Left forelimb (tissue), 1 donor: ENCODE measurements at places on chromosomes 13 and 19.

DNA sequence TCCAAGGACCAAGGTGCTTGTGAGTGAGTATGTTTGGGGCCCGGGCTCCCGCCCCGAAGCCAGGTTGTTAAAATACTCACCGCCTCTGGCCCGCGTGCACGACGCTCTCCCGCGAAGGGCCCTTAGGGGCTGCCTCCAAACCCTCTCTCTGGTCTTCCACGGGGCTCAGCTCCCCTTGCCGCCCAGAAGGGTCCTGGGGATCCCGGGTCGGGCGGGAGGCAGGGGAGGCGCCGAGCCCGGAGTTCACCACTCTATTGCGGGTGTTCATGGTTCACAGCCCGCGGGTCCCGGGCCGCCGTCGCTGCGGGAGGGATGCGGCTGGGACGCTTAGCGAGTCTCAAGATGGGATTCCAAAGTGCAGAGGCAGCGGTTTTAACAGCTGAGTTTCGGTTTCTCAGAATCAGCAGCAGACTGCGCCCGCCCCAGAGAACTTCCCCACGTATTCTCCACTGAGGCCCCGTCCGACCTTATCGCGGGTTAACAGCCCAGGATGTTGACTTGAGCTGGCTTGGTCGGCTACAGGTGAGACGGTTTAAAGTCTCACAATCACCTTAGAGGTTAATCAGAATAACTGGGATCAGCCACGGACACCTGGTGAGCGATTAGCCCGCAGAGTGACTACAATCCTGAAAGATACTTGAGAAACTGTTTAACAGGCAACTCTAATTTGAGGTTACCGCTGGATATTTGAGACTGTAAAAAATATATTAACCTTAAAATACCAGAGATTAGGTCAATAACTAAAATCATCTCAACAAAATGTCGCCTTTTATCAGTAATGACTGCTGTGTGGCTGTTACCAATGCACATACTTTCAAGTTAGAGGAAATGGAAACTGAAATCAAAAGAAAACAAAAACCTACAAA is at the start of gene EPSTI1:
TSS of gene EPSTI1 (minus strand) at position 344 of the 866 bp plus-strand sequence. CDS start at position 268, 76 bp downstream.
- DNase-seq, result peak; percentile 78

- no peak for DNase-seq
These were observed 75.1 kb downstream of the SLC15A1 start for GRCh38 chr13:98677398-98677797.

- DNase-seq, result no peak
These were observed 14.7 kb downstream of the GARRE1 start for GRCh38 chr19:34269081-34269480.

DNA sequence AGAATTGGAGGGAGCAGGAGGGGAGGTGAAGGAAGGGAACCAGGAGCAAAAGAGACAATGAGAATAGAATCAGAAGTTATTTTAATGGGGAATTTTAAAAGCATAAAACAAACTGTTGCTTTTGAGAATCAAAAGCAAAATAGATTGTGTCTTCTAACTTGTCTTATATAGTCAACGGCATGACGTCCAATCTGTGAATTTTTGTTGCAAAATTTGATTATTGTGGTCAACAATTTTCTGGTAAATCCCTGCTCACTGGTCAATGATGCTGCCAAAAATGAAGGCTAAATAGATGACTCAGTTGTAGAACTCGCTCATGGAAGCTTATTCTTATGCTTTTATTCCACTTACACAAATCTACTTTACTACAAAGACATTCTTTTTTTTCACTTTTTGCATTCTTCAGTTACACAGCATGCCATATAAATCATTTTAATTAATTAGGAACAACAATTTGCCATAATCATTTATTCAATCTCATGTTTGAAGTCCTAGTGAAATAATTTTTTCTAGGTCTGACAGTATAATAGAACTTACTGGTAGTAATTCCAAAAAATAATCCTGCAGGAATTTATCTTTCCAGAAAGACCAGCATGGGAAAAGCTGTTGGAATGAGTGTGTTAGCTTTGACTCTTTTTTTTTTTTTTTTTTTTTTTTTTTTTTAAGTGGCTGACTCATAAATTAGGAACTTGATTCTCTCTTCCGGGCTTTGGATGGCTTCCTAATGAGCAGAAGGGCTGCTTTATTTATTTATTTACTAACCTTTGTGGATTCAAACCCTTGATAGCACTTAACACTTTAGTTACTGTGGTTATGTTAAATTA is 256.9 kb downstream of the SPRY2 start:
- no peak for DNase-seq

- DNase-seq, result no peak
These were observed 163.6 kb downstream of the SPRY2 start for GRCh38 chr13:80177327-80177726.

DNA sequence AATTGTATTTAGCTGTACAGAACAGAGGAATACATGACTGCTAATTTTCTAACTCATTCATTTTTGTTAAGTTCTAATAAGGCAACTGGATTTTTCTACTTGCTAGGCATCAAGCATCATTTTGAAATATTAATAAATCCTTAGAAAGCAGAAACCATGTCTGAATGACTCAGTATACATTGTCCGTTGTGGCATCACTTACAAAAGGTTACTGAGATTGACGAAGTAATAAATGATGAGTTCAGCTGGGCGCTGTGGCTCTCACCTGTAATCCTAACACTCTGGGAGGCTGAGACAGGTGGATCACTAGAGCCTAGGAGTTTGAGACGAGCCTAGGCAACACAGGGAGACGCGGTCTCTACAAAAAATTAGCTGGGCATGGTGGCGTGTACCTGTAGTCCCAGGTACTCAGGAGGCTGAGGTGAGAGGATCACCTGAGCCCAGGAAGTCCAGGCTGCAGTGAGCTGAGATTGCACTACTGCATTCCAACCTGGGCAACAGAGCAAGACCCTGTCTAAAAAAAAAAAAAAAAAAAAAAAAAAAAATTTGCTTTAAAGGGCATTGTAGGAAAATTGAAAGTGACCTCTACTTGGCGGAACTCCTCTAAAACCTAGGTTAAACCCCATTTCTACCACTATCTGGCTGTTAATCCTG is 36.6 kb downstream of the LHFPL6 start:
- DNase-seq, result no peak

DNA sequence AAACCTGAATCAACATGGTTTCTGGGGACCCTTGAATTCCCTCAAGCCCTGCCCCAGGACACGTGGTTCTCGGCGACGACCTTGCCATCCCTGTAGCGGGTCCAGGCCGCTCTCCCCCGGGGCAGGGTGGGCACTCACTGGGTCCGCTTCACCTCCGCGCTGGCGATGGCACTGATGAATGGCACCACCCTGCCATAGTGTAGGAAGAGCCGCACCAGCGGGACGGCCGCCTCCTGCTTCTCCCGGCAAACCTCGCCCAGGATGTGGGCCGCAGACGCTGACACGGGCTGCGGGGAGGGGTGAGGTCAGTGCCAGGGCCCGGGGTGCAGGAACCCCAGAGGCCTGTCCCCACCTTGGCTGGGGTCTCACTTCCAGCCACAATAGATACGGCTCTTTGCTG is 44.1 kb upstream of the C13orf46 start:
- DNase-seq, result no peak
